ENCODE measurements at places on chromosomes 16 and 17.

GRCh38 chr16:7124701-7125100 is 207.9 kb upstream of the RBFOX1 start:
- peak; percentile 59 for DNase-seq

GRCh38 chr17:3157218-3157617 is 29.9 kb upstream of the OR1G1 start:
- DNase-seq, result no peak

GRCh38 chr16:47213761-47214440 is 70.2 kb upstream of the NETO2 start:
- no peak for DNase-seq

- DNase-seq, result no peak
Measured at GRCh38 chr16:27359051-27359450, 42.9 kb upstream of the IL21R start.

GRCh38 chr16:23301251-23302044 is 654 bp upstream of the SCNN1B start:
- no peak for DNase-seq

DNA sequence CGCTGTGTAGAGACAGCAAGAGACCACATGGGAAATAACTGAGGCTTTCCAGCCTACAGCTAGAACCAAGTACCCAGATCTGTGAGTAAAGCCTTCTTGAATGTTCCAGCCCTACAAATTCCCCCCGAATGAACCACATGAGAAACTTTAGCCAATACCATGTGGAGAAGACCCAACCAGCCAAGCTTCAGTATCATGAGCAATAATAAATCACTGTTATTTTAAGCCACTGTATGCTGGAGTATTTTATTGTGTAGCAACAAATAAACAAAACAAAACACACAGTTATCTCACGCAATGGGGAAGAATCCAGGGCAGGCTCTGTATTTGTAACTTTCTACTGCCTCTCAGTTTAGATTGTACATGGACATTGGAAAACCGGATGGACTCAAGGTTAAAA is 426.2 kb downstream of the CDH11 start:
- DNase-seq, result no peak

GRCh38 chr16:47043200-47043599 is 69.7 kb upstream of the DNAJA2 start:
- DNase-seq, result no peak

- DNase-seq, result no peak
Measured at GRCh38 chr16:82628711-82629110, 1.9 kb downstream of the CDH13 start.

DNA sequence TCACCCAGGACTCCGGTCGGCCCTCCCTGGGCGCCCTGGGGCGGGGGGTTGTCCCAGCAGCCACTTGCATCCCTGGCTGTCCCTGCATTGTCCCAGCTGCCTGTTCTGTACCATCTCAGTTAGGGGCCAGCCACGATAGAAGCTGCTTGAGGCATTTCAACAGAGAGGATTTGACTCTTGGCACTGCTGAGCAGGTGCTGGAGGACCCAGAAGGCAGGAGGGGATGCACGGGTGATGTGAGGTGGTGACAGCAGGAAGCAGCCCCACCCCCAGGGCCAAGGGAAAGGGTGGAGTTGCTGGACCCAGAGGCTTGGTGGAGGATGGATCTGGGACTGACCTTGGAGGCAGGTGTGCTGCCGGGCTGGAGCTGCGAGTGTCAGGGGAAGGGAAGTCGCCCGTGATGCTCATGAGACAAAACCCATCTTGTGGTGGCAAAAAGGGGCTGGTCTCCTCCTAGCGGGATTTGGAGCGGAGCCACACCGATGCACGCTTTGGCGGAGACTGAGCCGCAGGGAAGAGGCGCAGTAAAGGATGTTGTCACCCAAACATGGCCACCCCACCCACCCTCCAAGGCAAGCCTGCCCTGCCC is 188.0 kb upstream of the GSE1 start:
- no peak for DNase-seq

- no peak for DNase-seq
Measured at GRCh38 chr16:56265184-56265583, 73.9 kb downstream of the GNAO1 start.

GRCh38 chr16:23863511-23864422 is 28.0 kb downstream of the PRKCB start:
- no peak for DNase-seq

DNA sequence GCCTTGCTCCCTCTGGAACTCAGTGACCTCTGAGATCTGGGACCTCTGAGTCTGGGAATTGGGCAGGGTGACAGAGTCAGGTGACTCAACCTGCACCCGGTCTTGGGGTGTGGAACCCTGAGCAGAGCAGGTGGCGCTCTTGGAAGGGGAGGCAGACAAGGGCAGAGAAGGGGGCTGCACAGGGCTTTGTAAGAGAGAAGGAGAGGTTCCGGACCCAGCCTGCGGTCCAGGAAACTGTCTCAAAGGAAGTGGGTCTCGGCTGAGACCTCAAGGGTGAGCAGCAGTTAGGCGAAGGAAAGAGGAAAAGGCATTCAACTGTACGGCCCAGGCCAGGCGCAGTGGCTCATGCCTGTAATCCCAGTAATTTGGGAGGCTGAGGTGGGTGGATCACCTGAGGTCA is 10.0 kb upstream of the RIPOR1 start:
- DNase-seq, result no peak

- DNase-seq, result no peak
Measured at GRCh38 chr17:50192144-50192617, 9.2 kb downstream of the COL1A1 start.

DNA sequence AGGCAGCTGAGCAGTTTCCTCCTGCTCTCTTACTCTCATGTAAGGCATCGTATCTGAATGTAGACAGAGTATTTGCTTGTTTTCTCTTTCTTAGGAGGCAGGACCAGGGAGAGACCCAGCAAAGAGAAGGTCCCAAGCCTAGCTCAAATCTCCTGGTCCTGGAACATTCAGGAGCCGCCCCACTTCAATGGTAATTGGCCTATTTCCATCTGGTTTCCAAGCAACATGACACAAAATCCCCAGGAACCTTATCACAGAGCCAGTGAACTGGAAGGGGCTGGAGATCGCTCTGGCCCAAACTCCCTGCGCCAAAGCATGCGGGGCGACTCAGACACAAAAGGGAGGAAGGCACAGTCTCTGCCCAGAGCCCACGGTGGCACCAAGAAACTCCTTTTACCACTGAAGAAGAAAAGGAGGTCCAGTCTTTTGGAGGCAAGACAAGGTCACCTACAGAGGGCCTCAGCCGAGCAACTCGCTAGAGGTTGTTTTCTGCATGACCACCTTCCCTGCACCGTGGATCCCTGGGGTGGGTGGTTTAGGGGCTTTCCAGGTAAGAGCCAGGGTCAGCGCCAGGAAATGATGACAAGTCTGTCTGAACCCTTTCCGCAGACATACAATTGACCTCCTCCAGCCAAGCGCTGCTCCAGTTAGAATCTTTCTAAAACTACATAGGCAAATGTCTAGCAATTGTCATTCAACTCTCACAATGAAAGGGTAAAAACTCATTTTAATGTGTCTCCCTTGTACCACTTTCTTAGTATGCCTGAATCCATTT is 394.7 kb downstream of the SOX9 start:
- DNase-seq, result peak; percentile 76

- DNase-seq, result no peak
Measured at GRCh38 chr16:82655072-82655714, 28.4 kb downstream of the CDH13 start.

DNA sequence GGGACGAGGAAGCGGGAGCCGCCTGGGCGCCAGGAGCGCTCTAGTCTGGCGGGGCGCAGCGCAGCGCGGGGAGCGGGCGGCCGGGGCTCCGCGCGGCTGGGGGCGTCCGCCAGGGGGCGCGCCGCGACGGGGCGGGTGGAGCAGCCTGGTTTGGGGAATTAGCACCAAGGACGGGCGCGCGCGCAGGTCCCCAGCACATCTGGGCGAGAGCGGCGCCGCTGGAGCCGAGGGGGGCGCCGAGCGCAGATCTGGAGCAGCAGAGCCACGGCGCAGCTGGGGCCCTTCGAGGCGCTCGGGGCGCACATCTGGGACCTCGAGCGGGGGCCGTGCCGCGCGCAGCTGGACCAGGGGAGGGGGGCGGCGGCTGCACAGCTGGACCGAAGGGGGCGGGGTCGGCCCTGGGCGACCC is at the start of gene NXPH3:
NXPH3 (plus strand) TSS at position 193 of the 409 bp plus-strand sequence. CDS start 349 bp downstream, outside the sequence.
- peak; percentile 36 for DNase-seq

DNA sequence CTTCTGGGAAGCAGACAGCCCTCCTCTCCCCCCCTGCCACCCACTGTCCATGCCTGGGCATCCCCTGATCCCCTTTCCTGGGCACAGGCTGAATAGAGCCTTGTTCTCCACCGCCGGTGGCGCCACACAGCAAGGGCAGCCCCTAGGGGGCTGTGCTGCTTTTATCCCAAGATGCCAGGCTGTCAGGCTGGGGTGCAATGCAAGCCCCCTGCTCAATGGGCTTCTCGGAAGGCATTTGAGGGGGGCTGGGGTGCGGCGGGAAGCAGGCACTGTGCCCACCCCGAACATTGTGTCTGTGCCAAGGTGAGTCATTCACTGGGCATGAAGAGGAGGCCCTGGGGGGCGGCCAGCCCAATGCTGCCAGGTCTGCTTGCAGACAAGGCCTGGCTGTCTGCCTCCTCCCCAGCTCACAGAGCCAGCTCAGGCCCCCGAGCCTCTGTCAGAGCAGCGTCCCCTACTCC is 1.5 kb upstream of the GFAP start:
- DNase-seq, result no peak

- no peak for DNase-seq
Measured at GRCh38 chr17:49843774-49844350, 4.0 kb downstream of the TAC4 start.

GRCh38 chr16:8950580-8951077 is 13.1 kb downstream of the USP7 start:
- DNase-seq, result no peak

Data from renal pelvis (tissue), 12 donors.